T-helper 1 cell (primary cell): ENCODE measurements at places on chromosomes 2 and 18.

- DNase-seq = no peak
These were observed 66.3 kb upstream of the SCG2 start for GRCh38 chr2:223668302-223668998.

DNA sequence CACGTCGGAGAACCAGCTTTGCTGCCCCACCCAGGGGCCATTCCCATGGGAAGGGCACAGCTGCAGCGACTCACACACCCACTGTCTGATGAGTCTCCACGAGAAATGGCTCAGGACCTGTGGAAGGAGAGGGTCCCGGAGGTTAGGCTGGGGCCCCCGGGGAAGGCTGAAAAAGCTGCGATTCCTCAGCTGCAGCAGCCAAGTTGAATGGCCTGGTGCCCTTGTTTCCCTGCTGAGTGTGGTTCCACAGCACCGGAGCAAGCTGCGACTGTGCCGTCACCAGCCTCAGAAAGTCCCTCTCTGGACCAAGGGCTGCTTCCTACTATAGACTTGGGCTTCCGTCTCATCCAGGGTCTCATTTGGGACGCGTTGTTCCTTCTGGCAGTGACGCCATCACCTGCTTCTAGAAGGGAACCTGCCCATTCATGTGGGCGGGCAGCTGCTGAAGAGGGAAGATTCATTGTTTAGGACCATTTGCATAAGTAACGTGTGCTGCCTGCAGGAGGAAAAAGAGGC lies 180.2 kb downstream of the INHBB start:
- no peak for DNase-seq

DNA sequence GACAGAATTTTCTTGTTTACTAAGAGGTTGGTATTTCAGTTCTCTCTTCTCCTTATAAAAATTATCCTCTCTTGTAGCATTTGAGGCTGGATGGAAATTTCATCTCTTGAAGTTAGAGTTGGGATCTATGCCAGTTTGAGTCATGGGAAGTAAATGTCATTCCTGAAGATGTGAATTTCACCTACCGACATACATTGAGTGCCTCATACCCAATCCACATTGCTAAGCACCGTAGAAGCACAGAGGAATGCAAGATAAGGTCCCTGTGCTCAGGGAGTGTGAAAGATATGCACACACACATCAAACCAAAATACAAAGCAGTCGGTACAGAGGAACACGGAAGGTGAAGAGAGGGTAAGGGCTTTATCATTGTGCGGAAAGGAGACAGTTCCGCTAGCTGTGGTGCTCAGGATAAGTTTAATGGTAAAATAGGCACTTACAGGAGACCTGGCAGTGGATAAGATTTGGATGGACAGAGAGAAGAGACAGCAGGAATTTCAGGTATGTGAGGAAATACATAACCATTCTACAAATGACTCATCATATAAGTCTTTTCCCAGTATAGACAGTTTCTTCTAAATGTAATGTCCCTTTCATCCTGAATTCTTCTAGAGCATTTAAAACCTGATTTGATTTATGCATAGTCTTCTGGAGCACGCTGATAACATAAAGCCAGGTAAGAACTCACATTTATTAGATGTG lies 205.3 kb upstream of the ST6GAL2 start:
- DNase-seq = no peak

- no peak for DNase-seq
These were observed 54.4 kb upstream of the MYO3B start for GRCh38 chr2:170123593-170123992.

- no peak for DNase-seq
These were observed 38.6 kb downstream of the AGFG1 start for GRCh38 chr2:227510620-227510958.

- no peak for DNase-seq
These were observed 279.3 kb downstream of the CDH20 start for GRCh38 chr18:61612517-61612916.

DNA sequence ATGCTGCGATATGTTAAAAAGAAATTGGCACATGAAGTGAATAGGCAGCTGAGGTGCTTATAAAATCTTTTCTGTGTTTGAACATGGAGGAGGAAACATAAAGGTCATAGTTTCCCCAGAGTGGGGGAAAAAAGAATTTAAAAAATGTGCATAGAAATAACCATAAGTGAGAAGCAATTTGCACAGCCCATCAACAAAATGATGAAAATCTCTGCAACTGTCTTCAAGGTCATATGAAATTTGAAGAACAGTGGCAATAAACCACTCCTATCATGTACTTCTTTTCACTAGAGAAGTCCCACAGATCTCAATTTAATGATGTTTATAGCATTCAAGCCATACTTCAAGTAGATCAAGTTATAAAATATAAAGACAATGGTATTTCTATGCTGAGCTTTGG lies 46.7 kb upstream of the ZNF804A start:
- DNase-seq = no peak

DNA sequence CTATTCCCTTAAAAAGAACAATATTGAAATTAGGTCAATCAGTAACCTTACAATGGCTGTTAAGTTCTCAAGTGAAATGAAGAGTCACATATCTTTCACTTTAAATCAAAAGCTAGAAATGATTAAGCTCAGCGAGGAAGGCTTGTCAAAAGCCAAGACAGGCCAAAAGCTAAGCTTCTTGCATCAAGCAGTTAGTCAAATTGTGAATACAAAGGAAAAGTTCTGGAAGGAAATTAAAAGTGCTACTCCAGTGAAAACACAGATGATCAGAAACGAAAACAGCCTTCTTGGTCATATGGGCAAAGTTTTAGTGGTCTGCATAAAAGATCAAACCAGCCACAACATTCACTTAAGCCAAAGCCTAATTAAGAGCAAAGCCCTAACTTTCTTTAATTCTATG lies 402.6 kb upstream of the ZEB2 start:
- no peak for DNase-seq

- DNase-seq = no peak
These were observed 845.3 kb upstream of the GCFC2 start for GRCh38 chr2:76556018-76556417.

DNA sequence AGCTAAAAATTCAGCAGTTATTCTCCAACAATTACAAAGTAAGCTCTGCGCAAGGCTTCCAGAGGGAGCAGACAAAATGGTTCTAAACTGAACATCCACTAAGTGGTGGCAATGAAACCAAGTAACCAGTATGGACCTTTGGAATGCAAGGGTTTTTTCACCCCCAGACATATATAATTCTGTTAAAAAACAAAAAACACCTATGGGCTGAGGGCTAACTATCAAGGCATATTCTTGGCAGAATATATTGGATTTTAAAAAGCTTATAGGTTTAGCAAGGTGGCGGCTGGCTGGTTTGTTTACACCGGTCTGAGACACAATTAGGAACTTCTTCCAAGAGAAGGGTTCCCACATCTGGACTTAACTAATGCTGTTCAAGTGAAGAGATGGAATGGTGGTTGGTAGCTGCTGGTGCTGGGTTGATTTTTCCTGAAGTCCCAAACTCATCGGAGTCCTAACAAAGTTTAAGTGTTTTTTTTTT lies 2.8 kb downstream of the ZFP36L2 start:
- DNase-seq = no peak

DNA sequence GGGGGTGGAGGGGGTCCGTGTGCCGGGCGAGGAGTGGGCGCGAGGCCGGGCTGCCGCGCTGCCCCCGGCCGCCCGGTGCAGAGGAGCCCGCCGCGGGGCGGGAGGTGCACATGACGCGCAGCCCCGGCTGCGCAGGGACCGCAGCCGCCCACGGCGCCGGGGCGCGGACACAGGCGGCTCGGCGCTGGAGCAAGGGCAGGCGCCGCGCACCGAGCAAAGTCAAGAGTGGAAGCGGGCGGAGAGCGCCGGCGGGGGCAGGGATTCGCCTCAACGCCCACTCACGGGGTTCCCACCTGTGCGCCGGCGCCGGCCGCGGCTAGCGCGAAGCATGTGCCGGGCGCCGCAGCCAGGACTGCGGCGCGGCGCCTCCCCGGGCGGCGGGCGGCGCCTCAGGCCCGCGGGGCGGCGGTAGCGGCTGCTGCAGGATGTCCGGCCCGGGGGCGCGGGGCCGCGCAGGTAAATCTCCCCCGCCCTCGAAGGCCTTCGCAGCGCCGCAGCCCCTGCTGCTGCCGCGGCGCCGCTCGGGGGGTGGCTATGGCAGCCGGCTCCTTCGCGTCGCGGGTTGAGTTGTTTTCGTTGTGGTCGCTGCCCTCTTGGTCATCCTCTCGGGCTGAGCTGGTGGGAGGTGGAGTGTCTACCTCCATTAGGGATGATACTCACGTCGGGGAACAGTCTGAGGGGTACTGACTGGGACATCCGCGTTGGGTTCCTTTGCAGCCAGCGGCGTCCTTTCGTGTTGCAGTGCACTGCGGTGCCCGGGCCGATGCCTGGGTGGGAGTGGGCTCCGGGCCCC lies 216.3 kb upstream of the DTNA start:
- DNase-seq = no peak

DNA sequence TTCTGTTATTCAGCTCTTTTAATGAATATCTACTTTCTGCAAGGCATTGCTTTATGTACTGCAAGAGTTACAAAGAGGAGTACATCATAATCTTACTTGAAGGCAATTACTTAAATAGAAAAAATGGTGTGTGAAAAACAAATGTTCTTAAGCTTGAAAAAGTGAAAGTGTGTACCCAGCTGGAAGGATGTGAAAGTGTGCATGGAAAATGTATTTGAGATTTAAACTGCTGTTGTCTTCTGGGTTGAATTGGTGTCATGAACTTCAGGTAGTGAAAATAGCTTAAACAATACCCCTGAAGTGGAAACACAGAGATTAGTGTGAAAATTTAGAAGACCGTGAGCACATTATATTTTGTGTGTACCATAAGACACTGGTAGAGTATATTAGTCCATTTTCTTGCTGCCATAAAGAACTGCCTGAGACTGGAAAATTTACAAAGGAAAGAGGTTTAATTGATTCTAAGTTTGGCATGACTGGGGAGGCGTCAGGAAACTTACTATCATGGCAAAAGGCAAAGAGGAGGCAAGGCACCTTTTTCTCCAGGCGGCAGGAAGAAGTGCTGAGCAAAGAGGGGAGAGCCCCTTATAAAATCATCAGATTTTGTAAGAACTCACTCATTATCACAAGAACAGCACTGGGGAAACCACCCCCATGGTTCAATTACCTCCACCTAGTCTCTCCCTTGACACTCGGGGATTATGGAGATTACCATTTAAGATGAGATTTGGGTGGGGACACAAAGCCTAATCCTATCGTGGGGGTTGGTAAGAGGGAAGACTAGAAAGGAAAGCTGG lies 38.8 kb downstream of the SCN2A start:
- DNase-seq = no peak
